Parietal lobe (tissue), 2 donors: ENCODE measurements at places on chromosomes 7 and 10. TPM values are rescaled to one million over a fixed set of nuclear protein-coding genes. Genes with fewer than 3 reads are reported as not detected.

The OR2A1 gene
- not detected for total RNA-seq

The AGR2 gene
- not detected for total RNA-seq

The STEAP1B gene
- total RNA-seq, result 1.9 TPM

The BZW2 gene
- 79.5 TPM for total RNA-seq
